ENCODE measurements at places on chromosomes 3 and 15. TPM values are rescaled to one million over a fixed set of nuclear protein-coding genes. Genes with fewer than 3 reads are reported as not detected.

The LRRC31 gene
- total RNA-seq: not detected

- DNase-seq: no peak
Measured at GRCh38 chr3:171469376-171469775, 9.2 kb upstream of the TNIK start.

The SAMMSON gene
- total RNA-seq: not detected

GRCh38 chr15:31537770-31538592 is 211.3 kb downstream of the KLF13 start:
- DNase-seq: no peak

GRCh38 chr3:155981669-155982068 is 111.2 kb downstream of the GMPS start:
- no peak for DNase-seq

GRCh38 chr15:81339321-81339720 is 15.4 kb upstream of the STARD5 start:
- no peak for DNase-seq

- DNase-seq: no peak
Measured at GRCh38 chr15:75713338-75713895, 769 bp upstream of the CSPG4 start.

The SLC28A1 gene
- not detected for total RNA-seq

- no peak for DNase-seq
Measured at GRCh38 chr15:62465173-62465572, 300.1 kb upstream of the C2CD4B start.

- DNase-seq: no peak
Measured at GRCh38 chr15:56815247-56815646, 81.9 kb upstream of the ZNF280D start.

Data from Panc1 (cell line).